ENCODE measurements at places on chromosomes 1 and 21.

DNA sequence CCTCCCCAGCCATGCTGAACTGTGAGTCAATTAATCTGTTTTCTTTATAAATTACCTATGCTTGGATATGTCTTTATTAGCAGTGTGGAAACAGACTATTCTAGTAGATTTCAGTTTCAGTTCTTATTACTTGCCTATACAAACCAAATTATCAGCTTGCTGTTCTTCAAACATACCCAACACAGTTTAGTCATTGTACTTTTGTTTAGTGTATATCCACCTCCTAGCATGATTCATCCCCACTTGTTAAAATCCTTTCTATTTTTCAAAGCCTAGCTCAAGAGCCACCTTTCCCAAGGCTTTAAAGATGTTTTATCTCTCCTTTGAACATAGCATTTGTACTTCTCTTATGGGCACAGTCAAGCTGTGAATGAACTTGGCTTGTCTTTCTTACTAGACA lies 195.6 kb upstream of the ZRANB2 start:
- DNase-seq = no peak

DNA sequence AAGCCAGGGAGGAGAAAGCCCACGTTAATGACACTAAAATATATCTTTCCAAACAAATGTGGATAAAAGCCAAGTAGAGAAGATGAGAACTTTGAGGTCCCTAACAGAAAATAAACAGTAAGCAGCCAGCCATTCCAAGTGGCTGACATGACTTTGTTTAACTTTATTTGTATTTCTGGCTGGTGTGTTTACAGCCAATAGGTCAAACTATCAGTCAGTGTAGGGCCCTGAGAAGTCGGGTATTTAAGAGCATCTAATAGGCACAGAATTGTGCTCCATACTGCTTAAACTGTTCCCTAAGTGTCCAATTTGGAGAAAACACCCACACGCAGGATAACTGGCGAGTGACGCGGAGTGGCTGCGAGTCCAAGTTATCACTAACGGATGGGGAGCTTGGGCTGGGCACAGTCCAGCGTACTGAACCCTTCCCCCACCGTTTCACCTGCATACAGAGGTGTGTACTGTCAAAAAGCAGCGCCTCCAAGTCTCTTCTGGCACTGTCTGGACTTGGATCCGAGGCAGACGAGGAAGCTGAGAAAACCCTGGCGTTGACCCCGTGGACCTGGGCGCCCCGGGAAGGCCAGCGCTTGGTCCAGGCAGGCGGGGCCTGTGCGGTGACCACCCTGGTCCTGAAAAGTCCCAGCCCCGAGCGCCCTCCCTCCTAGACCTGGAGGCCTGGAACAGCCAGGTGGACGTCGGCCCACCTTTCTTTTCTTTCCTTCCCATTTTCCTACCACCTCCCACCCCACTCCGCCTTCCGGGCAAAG lies 662 bp upstream of the LGALS8 start:
- no peak for DNase-seq

- peak; percentile 85 for DNase-seq
Observed at GRCh38 chr1:153774780-153775457, at the start of gene SLC27A3. Gene SLC27A3, plus strand, starts transcription at chr1:153775407. Its CDS starts 91 bp downstream, at chr1:153775498.

DNA sequence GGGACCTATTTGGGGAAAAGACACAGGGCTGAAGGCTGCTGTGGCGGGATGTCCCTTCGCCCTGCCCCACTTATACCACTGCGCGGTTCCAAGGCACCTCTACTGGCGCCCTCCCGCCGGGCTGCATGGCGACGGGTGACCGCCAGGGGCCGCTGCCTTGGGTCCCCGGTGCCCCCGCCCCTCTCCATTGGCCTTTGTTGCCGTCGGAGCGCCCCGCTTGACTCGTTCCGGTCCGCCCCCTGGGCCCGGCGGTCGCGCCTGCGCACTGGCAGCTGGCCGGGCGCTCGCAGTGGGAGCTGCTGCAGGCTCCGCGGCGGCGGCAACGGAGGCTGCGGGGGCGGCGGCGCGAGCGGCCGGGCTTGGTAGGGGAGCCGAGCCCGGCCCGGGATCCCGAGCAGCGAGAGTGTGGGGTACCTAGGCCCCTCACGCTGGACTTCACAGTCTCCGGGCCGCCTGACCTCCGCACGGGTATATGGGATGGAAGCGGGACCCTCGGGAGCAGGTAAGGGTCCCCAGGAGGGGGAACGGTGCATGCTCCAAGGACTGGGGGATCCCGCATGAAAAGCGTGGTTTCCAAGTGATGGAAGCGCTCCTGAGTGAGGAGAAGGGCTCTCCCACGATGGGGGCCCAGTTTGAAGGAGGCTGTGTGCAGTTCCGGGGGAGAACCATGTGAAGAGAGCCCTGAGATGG lies at the start of gene AGO1:
AGO1 (plus strand) TSS at position 265 of the 690 bp plus-strand sequence; CDS start at position 478, 213 bp downstream.
- DNase-seq = peak; percentile 100

DNA sequence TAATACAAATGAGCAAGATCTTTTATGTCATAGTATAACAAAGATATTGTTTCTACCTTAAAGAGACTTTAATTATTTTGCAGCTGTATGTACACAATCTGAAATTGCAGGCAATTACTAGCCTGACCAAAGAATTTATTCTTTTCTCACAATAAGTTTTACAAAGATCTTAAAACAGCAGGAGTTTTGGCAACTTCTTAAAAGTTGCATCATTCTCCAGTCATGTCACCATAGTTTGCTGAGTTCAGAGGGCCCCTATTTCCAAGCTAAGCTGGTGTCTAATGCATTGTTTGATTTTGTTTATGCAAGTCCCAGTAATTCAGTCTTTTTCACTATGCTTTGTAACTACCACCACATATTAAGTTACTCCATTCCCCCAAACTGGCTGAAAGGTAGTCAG lies 114.8 kb downstream of the DNAH14 start:
- peak; percentile 9 for DNase-seq

- DNase-seq = peak; percentile 67
Observed at GRCh38 chr1:40703316-40703715, 11.8 kb downstream of the NFYC start.

GRCh38 chr1:47629201-47629600 lies 191.4 kb downstream of the FOXD2 start:
- no peak for DNase-seq

DNA sequence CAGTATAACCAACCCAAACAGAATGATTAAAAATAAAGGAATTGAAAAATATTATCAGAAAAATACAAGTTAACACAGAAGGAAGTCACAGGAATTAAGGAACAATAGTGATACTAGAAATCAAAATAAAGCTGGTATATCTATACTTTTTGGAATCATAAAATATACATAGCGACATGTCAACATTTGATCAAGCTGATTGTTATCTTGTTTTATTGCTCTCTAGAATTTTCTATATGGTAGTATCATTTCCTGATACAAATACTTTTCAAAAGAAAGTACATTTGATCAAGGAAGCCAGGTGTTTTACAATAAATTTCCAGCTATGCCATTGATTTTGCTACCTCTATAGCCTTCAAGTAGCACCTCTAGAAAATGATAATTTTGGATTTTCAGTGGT lies 489.5 kb upstream of the PKN2 start:
- no peak for DNase-seq

DNA sequence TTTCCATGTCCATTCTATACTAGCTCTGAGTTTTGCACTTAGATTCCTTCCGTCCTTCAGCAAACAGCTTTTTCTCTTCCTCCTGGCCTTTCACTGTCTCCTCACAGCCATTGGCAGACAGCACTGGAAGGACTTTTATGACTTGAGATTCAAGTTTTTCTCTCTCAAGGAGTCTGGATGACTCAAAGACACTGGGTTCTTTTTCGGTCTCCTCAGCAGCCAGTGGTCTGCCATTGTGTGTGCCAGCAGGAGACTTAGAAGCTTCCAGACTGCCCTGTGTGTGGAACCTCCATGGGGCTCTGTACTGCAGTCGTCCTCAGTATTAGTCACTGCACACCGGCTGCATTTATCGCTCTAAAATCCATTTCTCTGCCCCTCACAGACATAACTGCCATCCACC lies 30.5 kb downstream of the NTNG1 start:
- no peak for DNase-seq

DNA sequence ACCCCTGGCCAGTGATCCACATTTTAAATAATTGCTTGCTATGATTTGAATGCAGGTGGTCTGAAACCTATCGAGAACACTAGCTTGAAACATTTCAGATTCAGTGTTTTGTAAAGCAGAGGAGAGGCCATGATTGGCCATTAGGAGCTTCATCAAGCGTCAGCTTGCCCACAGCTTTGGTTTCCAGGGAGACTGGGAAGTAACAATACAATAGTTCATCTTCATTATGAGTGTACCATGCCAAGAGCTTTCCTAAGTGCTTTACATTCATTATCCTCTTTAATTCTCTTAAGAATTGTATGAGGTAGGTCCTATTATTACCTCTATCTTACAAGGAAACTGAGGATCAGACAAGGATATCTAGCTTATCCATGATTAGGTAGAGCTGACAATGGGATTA lies 27.7 kb upstream of the ATP5PO start:
- DNase-seq = no peak

- peak; percentile 83 for DNase-seq
Observed at GRCh38 chr21:38303300-38303699, 46.5 kb downstream of the KCNJ15 start.

GRCh38 chr1:201656311-201657032 lies 117.5 kb downstream of the NAV1 start:
- DNase-seq = no peak

GRCh38 chr1:42312576-42313212 lies 22.3 kb downstream of the FOXJ3 start:
- no peak for DNase-seq

- no peak for DNase-seq
Observed at GRCh38 chr1:186736971-186737685, 56.9 kb upstream of the PTGS2 start.

DNA sequence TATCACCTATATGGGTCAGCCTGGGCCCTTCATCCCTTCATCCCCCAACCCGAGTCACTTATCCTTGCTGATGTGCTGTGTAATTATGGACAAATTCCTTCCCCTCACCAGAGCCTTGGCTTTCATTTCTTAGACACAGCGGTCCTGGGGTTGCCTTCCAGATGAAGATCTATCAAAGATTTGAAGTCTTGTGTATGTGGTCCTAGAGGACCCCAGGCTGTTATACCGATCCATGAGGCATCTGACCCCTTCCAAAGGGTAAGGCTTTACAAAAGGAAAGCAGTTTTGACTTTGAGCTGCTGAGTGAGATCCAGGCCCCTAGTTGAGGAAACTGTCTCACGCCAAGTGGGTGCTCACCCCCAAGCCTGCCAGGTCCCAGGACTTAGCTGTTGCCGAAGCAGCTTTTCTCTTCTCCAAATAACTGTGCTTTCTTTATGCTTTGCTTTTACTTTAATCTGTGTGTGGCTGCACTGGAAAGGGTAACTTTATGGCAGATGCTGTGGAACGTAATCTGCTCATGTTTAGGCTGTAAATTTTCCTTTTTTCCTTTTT lies 37.6 kb downstream of the MAN1C1 start:
- no peak for DNase-seq

GRCh38 chr1:235367000-235367908 lies at the start of gene TBCE:
Gene TBCE, plus strand, starts transcription at chr1:235367427. Its CDS starts 12,623 bp downstream, at chr1:235380050.
- peak; percentile 99 for DNase-seq

GRCh38 chr1:192516776-192517297 lies 58.7 kb upstream of the RGS1 start:
- DNase-seq = no peak

DNA sequence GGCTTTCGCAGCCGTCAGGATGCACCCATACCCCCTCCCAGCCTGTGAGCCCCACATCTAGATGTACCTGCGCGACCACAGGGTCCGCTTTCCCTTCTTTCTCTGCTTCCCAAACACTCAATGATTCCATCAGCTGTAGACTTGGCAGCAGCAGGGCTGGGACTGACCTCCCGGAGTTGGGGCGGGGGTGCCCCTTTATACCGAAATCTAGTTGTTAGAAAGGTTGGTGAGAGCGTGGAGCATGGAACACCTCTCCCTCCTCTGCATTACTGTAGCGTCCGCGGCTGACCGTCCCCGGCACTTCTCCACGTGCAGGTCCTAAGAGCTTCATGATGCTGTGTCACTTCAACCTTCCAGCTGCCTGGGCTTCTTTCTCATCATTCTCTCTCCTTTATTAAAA lies 21.1 kb upstream of the ACTRT2 start:
- DNase-seq = no peak

GRCh38 chr1:55329091-55329490 lies 113.9 kb upstream of the USP24 start:
- DNase-seq = peak; percentile 28

DNA sequence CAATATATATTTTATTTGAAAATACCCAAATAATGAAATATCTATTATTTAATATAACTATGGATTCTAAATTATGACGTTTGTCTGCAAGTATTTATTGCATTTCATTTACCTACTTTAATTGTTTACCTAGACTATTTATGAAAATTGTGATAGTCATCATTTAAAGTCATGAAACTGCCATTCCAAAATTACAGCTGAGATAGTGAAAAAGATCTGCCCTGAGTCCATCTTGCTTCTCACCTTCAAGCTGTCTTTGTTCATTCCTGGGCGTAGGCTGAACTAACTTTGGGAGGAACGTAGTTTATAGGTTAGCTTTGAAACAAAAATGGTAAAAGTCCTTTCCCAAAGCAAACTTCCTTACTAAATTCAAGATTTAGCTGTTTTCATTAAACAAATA lies 12.4 kb upstream of the HPDL start:
- DNase-seq = no peak

- no peak for DNase-seq
Observed at GRCh38 chr1:177080564-177080963, 83.9 kb downstream of the ASTN1 start.

DNA sequence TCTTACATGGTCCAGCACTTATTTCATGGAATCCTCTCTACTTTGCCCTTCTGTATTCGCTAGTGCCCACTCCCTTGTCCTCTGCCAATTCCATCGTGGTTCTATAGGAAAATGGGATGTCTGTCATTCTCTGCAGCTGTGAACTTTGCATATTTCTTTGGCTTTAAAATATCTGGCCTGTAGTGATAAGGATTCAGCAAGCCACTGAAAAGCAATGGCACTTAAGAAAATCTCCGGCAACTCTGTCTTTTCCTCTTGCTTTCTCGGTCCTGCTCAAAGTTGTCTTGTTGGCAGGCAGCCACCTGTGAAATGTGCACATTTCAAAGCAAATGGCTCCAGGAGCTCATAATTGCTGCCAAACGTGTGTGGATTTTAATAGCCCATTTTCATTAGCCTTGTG lies 91.8 kb downstream of the CHD1L start:
- DNase-seq = no peak

- no peak for DNase-seq
Observed at GRCh38 chr1:221856228-221857093, 114.6 kb upstream of the DUSP10 start.

- no peak for DNase-seq
Observed at GRCh38 chr21:29185633-29186032, 55.2 kb downstream of the MAP3K7CL start.

DNA sequence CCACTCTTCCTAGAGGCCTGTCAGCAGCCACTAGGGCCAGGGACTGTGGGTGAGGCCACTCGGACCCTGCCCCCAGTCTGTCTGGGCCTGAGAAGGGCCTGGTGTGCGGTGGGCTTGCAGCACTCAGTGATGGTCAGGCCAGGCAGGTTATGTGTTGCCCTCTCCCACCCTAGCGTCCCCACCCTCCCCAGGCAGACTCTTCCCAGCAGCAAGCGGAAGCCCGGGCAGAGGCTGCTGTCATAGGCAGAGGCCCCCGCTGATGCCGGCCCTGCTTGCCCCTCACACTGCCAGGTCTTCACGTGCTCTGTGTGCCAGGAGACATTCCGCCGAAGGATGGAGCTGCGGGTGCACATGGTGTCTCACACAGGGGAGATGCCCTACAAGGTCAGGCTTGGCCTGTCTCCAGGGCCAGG lies 6.6 kb downstream of the ZBTB48 start:
- no peak for DNase-seq

GRCh38 chr1:31764312-31765040 lies at the start of gene ADGRB2:
Gene ADGRB2, minus strand, starts transcription at chr1:31764340. Its CDS starts 7,119 bp downstream, at chr1:31757221.
- peak; percentile 81 for DNase-seq

Measured in AG20443 (cell line).